ENCODE measurements at places on chromosomes 11 and 22. TPM values are rescaled to one million over a fixed set of nuclear protein-coding genes. Genes with fewer than 3 reads are reported as not detected.

Gene KCNE3
- total RNA-seq, result not detected

Gene KCNQ1
- total RNA-seq, result 2.3 TPM

Gene GUCY1A2
- total RNA-seq, result 5.6 TPM

DNA sequence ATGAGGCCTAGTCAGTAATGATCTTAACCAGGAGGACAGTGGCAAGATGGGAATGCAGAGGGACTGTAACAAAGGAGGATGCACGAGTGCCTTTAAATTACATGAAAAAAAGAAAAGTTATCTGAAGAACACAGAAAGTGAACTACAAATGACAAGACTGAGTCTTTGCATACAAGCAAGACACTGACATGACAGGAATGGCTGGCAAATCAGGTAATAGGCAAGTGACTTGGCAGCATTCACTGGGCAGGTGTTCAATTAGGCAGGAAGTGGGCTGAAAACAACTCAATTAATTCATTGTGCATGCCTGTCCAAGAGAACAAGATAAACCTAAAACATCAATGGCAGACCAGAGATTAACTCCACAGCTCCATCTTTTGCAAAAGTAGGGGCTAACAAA is 24.0 kb downstream of the SMCO4 start:
- H3K4me3 ChIP-seq, result no peak overlapping the region
- no peak overlapping the region for H3K27ac ChIP-seq
- H3K36me3 ChIP-seq, result no peaks in the 10 kb centered on the region

- H3K36me3 ChIP-seq, result no peaks in the 10 kb centered on the region
- H3K27ac ChIP-seq, result no peak overlapping the region
- DNase-seq, result peak; percentile 3
- no peaks in the 10 kb centered on the region for H3K27me3 ChIP-seq
- H3K4me3 ChIP-seq, result no peak overlapping the region
- H3K4me1 ChIP-seq, result no peaks in the 10 kb centered on the region
Observed at GRCh38 chr22:29400576-29400975, 12.2 kb upstream of the AP1B1 start.

DNA sequence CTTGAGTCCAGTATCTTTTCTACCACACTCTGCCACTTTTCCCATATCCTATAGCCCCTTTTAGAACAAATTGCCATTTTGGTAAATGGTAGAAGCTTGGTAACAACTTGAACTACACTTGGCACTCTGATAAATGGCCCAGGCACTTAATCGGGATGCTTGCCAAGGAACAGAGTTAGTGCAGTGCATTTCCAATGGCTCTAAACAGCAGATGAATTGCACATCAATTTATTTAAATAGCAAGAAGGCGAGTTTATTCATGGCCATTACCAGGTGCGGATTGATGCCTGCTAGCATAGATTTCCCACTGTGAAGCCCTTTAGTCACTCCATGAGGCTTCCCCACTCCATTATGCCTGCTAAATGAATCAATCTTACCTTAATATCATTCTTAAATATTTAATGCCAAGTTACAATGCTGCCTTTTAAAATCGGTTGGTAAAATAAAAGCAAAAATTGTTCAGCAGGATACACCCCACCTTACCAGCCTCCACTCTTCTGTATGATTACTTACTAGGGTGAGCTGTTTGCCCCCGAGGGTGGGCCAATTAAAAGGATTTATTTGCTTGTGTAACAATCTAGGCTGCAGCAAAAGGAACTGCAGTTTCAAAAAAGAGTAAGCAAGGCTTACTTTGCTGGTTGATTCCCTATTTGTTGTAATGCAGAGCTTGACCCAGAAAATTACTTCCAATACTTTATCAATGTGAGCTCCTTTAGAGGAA is 136.0 kb upstream of the ARHGAP42 start:
- H3K4me3 ChIP-seq, result no peak overlapping the region
- H3K27ac ChIP-seq, result no peak overlapping the region
- no peaks in the 10 kb centered on the region for H3K4me1 ChIP-seq
- H3K27me3 ChIP-seq, result no peaks in the 10 kb centered on the region
- H3K36me3 ChIP-seq, result no peaks in the 10 kb centered on the region

- no peaks in the 10 kb centered on the region for H3K27me3 ChIP-seq
- no peaks in the 10 kb centered on the region for H3K36me3 ChIP-seq
- H3K4me1 ChIP-seq, result no peaks in the 10 kb centered on the region
- DNase-seq, result no peak
Observed at GRCh38 chr11:1919391-1920127, at the start of gene TNNT3. TNNT3 (plus strand) TSS chr11:1919703; CDS start chr11:1922875, 3,172 bp downstream.

Gene F2
- total RNA-seq, result 2.6 TPM

DNA sequence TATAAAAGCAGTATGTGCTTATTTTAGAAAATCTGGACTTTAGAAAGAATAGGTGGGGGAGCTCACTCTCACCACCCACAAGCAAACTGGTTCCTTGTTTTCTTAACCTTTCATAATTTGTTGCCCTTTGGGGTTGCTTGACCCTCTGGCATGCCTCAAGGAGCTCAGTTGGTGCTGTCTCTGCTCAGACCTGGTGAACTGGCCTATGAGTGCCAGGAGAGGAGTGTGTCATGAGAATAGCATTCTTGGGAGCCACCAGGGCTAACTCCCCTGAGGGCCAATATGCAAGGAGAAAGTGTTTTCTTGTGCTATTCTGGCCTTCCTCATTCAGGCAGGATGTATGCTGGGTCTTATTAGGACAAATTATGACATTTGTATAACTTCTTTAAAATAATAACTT is 21.0 kb upstream of the AMOTL1 start:
- no peaks in the 10 kb centered on the region for H3K4me1 ChIP-seq
- H3K27me3 ChIP-seq, result no peaks in the 10 kb centered on the region
- H3K4me3 ChIP-seq, result no peak overlapping the region
- no peak overlapping the region for H3K27ac ChIP-seq
- no peaks in the 10 kb centered on the region for H3K36me3 ChIP-seq

Gene OR4D5
- total RNA-seq, result not detected

Gene SSH3
- 30.9 TPM for total RNA-seq

DNA sequence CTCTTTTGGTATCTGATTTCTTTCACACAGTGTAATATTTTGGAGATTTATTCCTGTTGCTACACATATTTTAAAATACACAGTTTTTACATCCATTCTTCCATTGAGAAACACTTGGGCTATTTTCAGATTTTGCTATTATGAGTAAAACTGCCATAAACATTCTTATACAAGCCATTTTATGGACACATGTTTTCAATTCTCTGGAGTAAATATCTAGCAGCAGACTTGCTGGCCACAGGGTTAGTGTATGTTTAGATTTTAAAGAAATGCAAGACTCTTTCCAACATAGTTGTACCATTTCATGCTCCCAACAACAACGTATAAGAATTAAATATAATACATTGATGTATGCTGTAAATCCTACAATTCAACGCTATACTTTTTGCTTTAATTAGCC is 360.8 kb upstream of the PITPNB start:
- no peak for DNase-seq
- no peak overlapping the region for H3K4me3 ChIP-seq
- H3K4me1 ChIP-seq, result peaks cover 6% of the 10 kb centered on the region
- no peak overlapping the region for H3K27ac ChIP-seq
- H3K27me3 ChIP-seq, result no peaks in the 10 kb centered on the region
- no peaks in the 10 kb centered on the region for H3K36me3 ChIP-seq

Gene MMP3
- total RNA-seq, result not detected

DNA sequence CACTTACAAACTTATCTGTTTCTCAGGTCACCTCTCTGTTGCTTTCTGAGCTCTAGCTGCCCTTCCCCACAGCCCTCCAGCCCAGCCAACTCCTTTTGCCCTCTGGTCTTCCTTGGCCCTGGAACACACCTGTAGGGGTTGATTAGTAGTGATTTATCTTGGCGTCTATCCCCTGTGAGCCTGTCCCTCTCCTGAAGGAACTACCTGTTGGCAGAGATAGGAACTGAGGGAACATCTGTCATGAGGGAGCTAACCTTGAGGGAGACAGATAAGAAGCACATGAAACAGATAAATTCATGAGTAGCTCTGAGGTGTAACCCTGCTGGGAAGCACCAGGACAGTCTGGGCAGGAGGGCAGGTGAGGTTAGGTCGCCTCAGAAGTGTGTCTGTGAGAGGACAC is 38.9 kb downstream of the CABIN1 start:
- DNase-seq, result no peak
- no peak overlapping the region for H3K27ac ChIP-seq
- H3K4me1 ChIP-seq, result no peaks in the 10 kb centered on the region
- H3K4me3 ChIP-seq, result no peak overlapping the region
- H3K36me3 ChIP-seq, result peaks cover 48% of the 10 kb centered on the region

GRCh38 chr22:25199731-25200520 is at the start of gene CRYBB3:
CRYBB3 (plus strand) TSS chr22:25199858; CDS start chr22:25201397, 1,539 bp downstream.
- no peak within 1 kb of the TSS for H3K4me3 ChIP-seq
- DNase-seq, result no peak
- no peaks in the 10 kb centered on the region for H3K4me1 ChIP-seq
- H3K27ac ChIP-seq, result no peak within 1 kb of the TSS
- peaks cover 57% of the 10 kb centered on the region for H3K36me3 ChIP-seq

DNA sequence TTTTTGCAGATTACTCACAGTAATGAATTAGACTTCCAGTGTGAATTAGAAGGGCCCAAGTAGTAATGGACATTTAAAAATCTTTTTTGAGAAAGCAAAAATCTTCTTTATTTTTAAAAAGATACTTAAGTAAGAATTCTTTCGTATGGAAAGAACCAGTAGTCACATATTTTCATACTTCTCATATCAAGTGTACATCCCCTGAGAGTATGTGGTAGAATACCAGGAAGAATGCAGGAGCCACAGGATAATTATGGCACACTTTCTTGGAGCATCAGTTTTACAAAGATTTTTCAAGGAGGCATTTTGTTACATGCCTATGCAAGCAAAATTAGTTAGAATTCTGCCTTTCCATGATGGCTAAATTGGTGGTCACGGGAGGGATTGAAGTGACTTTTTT is 28.1 kb downstream of the POLD3 start:
- no peaks in the 10 kb centered on the region for H3K27me3 ChIP-seq
- H3K36me3 ChIP-seq, result peaks cover 15% of the 10 kb centered on the region
- DNase-seq, result no peak
- no peaks in the 10 kb centered on the region for H3K4me1 ChIP-seq
- no peak overlapping the region for H3K27ac ChIP-seq
- H3K4me3 ChIP-seq, result no peak overlapping the region

GRCh38 chr22:30185129-30185528 is 61.4 kb downstream of the LIF start:
- no peaks in the 10 kb centered on the region for H3K4me1 ChIP-seq
- DNase-seq, result no peak
- no peak overlapping the region for H3K27ac ChIP-seq
- H3K27me3 ChIP-seq, result no peaks in the 10 kb centered on the region

DNA sequence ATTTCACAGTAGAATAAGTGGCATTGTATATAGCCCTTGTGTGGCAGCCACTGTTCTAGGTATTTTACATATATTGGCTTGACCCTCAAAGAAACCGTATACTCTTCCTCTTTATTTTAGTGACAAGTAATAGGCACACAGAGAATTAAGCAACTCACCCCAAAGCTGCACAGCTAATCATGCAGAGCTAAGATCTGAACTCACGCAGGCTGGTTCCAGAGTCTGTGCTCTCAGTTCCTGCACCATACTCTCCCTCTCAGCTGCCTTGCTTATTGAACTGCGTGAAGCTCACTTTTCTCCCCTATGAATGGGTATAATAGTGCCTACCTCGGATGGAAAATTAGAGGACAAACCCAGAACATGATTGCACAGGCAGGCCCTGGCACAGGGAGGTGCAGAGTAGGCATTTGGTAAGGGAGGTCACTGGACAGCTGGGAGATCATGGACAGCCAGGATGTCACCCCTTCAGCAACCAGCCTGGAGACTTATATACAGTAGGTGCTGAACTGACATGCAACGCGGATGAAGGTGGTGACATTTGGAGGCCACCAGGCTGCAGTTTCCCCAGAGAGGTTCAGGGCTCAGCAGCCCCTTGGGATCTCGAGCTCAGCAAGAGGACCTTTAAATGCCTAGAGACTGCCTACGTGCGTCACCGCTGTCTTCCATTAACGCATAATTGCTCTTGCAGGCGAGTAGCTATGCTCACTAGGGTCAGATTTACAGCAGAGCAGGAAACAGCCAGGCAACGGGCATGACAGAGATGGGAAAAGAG is 78.4 kb upstream of the TP53I11 start:
- no peaks in the 10 kb centered on the region for H3K36me3 ChIP-seq
- no peaks in the 10 kb centered on the region for H3K4me1 ChIP-seq
- no peak overlapping the region for H3K27ac ChIP-seq
- H3K4me3 ChIP-seq, result no peak overlapping the region
- DNase-seq, result no peak

Gene MS4A6E
- total RNA-seq, result not detected

Gene ST14
- total RNA-seq, result 5.4 TPM

GRCh38 chr22:19746726-19747125 is 13.9 kb upstream of the TBX1 start:
- no peaks in the 10 kb centered on the region for H3K36me3 ChIP-seq
- DNase-seq, result no peak
- H3K4me1 ChIP-seq, result no peaks in the 10 kb centered on the region
- no peak overlapping the region for H3K4me3 ChIP-seq
- H3K27me3 ChIP-seq, result no peaks in the 10 kb centered on the region

DNA sequence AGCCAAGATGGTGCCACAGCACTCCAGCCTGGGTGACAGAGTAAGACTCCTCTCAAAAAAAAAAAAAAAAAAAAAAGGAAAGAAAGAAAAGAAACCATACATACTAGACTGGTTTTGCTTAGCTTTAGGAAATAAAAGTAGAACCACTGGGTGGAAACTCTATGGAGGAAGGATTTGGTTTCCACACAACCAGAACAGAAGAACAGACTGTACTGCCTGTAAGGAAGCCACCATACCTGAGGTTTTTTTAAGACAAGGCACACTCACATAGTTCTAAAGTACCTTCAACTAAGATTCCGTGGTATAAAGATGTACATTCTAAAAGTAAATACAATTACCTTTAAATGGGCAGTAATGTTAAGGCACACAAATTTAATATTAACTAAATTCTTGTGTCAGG is 58.6 kb downstream of the NUP98 start:
- no peaks in the 10 kb centered on the region for H3K27me3 ChIP-seq
- no peak overlapping the region for H3K27ac ChIP-seq
- no peak overlapping the region for H3K4me3 ChIP-seq
- no peak for DNase-seq

Gene PKP3
- not detected for total RNA-seq

DNA sequence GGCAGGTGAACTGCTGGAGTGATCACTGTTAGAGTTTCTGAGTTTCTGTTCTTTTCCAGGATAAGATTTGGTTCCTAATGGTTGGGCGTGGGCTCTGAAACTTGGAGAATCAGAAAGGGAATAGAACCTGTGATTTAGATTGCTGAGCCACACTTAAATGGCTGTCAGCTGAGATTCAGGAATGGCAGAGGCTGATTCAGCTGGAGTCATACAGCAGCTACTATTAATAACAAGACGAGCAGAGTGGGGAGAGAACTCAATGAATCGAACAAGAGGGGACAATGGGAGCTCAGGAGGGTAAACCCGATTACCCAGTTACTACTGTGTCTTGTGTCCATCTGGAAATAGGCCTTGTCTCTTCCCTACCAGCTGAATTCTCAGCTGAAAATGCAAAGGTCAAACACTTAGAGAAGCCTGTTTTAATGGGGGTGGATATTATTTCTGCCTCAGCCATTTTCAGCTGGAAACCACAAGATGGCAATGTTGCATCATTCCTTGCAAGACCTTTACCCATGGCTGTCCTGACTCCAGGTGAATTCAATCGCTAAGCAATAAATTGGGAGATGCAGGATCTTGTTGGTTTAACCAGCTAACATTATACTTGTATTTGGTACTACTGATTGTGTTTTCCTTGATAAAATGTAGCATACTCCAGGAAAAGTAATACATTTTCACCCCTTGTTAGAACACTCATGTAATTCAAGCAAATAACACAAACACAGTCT is 104.5 kb upstream of the RAG2 start:
- H3K4me1 ChIP-seq, result no peaks in the 10 kb centered on the region
- H3K36me3 ChIP-seq, result no peaks in the 10 kb centered on the region
- no peaks in the 10 kb centered on the region for H3K27me3 ChIP-seq
- no peak for DNase-seq
- H3K27ac ChIP-seq, result no peak overlapping the region
- H3K4me3 ChIP-seq, result no peak overlapping the region
